ENCODE measurements at places on chromosomes 4 and X. TPM values are rescaled to one million over a fixed set of nuclear protein-coding genes. Genes with fewer than 3 reads are reported as not detected.

The HERC3 gene
- 18.4 TPM for total RNA-seq

The LEF1 gene
- 0.28 TPM for total RNA-seq

The CXCL10 gene
- not detected for total RNA-seq

The DDX53 gene
- total RNA-seq = not detected

The ARR3 gene
- not detected for total RNA-seq

The UGDH gene
- 238 TPM for total RNA-seq

The ABRAXAS1 gene
- total RNA-seq = 10.1 TPM

The COX7B2 gene
- not detected for total RNA-seq

The ZNF711 gene
- 6.1 TPM for total RNA-seq

The NSG1 gene
- 1.2 TPM for total RNA-seq

The NLGN3 gene
- total RNA-seq = 0.23 TPM

The KIT gene
- 1.5 TPM for total RNA-seq

The GAGE10 gene
- not detected for total RNA-seq

The FGG gene
- total RNA-seq = not detected

The GAGE2A gene
- total RNA-seq = not detected

The ETNPPL gene
- total RNA-seq = not detected

The HSD17B13 gene
- 0.30 TPM for total RNA-seq

The CLGN gene
- 3.0 TPM for total RNA-seq

The MAGEA10 gene
- total RNA-seq = not detected

The CCNB3 gene
- 0.30 TPM for total RNA-seq

The SLC16A2 gene
- 14.3 TPM for total RNA-seq

The GLOD5 gene
- not detected for total RNA-seq

The CSN1S1 gene
- total RNA-seq = not detected

The CCKAR gene
- total RNA-seq = 0.30 TPM

The NXT2 gene
- total RNA-seq = 11.6 TPM

The PPARGC1A gene
- total RNA-seq = not detected

The TLR2 gene
- total RNA-seq = 0.55 TPM

The VCX2 gene
- not detected for total RNA-seq

The GLRB gene
- total RNA-seq = 15.0 TPM

The GATA1 gene
- total RNA-seq = not detected

The ZNF41 gene
- total RNA-seq = 7.8 TPM

All from smooth muscle cell of the umbilical artery (primary cell).